ENCODE measurements at places on chromosomes 16 and 17.

DNA sequence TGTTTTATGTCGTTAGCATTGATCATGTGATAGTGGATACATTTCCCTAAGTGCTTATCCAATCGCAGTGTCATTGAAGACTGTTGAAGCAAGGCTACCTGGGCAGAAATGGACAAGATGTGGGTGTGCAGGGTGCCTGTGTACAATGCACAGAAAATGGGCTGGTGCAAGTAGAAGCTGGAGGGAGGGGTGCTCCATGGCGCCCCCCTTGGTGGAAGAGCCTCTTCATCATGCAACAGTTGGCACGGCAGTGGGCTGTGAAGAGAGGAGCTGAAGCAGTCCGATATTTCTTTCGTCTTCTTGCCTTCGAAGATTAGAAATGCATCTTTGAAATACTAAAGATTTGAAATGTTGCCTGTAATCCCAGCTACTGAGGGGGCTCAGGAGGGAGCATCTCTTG is 100.5 kb downstream of the PLCG2 start:
- DNase-seq: no peak

GRCh38 chr16:13969711-13970110 is 49.8 kb downstream of the ERCC4 start:
- no peak for DNase-seq

DNA sequence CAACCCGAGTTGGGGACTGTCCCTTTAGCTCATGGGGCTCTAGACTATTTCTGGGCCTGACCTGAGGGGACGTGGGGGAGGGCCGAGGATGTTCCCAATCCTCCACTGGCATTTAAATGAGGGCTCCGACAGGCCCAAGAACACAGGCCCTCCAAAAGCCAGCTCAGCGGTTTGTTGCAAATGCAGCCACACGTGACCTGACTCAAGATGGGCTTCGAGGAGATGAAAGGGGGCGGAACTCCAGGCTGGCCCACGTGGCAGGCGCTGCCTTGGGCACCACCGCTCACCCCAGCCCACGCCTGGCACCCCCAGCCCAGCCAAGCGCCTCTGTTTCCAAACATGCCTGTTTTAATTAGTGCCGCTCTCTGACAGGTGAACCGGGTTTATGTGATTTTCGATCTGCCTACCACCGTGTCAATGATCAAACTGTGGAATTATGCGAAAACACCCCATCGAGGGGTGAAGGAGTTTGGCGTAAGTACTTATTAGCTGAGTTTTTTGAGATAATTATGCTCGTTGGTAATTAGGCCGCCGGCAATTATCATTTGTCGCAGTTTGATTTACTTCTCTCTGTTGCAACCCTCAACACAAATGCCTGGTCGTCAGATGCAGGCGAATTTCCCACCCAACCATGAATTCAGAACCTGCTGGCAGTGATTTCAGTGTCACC is 226.7 kb downstream of the KATNIP start:
- DNase-seq: no peak

DNA sequence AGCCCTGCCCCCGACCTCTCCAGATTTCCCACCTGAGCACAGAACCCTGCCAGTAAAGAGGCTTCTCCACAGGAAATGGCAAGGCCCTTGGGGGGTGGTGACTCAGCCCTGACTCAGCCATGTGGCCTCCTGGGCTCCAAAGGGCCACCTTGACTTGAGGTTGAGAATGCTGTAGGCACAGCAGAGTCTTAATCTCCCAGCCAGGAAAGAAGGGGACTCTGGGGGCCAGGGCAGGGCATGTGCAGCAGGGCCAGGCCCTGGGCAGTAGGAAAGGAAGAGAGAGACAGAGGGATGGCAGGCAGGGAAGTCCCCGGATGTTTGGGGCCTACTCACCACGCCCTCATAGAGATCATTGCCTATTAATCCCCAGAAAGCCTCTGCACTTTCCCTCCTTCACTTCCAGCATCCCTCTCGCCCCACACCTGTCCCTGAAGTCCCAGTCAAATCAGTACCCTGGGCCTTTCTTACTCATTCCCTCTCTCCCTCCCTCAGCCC is 4.8 kb upstream of the ITGA3 start:
- no peak for DNase-seq

DNA sequence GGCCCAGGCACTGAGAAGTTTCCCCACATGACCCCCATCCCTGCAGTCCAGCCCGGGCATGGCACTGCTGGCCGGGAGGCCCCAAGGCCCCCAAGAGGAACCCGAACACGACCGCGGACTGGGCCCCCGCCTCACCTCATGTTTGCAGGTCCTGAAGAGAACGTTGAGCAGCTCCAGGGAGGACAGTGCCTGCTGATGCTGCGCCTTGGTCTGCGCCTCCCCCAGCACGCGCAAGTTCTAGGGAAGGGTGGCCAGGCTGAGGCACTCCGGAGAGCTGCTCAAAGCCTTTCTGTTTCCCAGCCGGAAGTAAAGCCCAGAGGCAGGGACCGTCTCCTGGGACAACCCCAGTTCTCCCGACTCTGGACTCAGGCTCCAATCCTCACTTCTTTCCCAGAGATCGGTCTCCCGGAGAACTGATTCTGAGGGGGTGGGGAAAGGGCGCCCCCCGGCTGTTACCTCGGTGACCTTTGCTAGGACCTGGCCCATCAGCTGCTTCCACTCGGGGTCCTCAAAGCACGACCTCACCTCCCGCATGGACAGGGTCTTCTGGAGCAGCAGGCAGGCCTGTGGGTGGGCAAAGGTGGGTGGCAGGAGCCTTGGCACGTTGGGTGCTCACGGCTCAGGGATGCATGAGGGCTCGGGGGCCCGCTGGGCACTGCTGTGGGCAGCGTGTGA is 13.7 kb downstream of the MYBBP1A start:
- DNase-seq: no peak

GRCh38 chr17:42133461-42134041 is 10.9 kb downstream of the HSPB9 start:
- no peak for DNase-seq

- no peak for DNase-seq
Observed at GRCh38 chr17:17896746-17897145, 60.0 kb upstream of the SREBF1 start.

GRCh38 chr16:75351183-75351582 is 82.1 kb downstream of the CFDP1 start:
- DNase-seq: peak; percentile 24

DNA sequence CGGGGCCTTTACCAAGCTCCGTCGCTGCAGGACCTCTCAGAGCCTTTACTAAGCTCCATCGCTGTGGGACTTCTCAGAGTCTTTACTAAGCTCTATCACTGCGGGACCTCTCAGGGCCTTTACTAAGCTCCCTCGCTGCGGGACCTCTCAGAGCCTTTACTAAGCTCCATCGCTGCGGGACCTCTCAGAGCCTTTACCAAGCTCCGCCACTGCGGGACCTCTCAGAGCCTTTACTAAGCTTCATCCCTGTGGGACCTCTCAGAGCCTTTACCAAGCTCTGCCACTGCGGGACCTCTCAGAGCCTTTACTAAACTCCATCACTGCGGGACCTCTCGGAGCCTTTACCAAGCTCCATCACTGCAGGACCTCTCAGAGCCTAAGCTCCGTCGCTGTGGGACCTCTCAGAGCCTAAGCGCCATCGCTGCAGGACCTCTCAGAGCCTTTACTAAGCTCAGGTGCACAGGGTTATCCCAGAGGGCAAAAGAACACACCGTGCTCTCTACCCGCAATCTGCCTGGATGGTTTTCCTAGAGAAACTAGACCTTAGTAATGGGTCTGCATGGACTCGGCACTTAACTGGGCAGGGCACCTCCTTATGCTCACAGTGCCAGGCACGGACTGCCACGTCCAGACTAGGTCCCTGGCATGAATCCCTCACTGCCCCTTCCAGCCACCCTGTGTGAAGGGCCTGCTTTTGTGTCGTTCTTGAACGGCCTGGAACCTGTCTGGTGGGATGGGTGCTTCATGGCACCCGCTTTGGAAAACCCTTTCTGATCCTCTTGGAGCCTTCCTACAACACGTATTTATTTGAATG is 69.2 kb upstream of the DOC2B start:
- no peak for DNase-seq

DNA sequence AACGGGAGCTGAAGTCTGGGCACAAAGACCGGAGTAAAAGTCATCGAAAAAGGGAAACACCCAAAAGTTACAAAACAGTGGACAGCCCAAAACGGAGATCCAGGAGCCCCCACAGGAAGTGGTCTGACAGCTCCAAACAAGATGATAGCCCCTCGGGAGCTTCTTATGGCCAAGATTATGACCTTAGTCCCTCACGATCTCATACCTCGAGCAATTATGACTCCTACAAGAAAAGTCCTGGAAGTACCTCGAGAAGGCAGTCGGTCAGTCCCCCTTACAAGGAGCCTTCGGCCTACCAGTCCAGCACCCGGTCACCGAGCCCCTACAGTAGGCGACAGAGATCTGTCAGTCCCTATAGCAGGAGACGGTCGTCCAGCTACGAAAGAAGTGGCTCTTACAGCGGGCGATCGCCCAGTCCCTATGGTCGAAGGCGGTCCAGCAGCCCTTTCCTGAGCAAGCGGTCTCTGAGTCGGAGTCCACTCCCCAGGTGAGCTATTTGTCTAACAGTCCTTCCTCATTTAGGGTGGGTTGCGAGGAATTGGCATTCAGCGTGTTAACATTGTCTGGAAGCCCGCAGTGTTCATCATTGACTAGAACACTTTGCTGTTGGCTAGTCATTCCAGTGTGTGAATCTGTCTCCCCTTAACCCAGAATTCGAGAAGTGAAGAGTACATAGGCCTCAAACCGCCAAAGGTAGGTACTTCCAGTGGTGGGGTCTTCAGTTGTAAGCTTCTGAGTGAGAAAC is 1.5 kb downstream of the CDK12 start:
- DNase-seq: no peak

DNA sequence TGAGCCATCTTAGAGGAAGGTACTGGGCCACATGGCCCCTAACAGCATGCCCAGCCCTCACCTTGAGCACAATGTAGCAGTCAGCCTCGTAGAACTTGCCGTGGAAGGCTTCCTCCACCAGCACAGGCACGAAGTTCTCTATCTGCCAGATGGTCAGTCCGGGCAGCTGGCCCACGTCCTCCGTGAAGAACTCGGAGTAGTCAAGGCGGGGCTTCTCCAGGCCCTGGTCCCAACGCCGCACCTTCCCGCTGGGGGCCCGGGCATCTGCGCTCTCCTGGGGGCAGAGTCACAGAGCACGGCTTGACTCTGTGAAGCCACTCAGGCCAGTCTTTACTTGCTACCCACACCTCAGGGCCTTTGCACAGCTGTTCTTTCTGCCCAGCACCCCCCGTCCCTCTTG is 7.3 kb downstream of the FLII start:
- DNase-seq: no peak

DNA sequence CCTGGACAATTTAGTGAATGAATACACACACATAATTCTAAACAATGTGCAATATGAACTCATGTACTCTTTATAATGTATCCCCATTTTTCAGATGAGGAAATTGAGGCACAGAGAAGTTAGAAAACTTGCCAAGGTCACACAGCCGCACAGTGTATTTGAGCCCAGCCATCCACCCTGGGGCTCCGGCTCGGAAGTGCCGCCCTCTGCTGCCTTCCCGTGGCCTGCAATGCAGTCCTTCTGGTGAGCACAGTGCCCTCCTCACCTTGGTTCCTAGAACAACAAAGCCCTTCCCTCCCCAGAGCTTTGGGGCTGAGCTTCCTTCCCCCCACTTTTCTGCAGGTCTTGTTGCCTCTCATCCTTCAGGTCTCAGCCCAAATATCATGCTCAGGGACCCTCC is 63.7 kb downstream of the C16orf78 start:
- DNase-seq: no peak

- DNase-seq: no peak
Observed at GRCh38 chr17:9421525-9421924, 154.1 kb downstream of the STX8 start.

GRCh38 chr16:70428178-70428998 is 10.5 kb downstream of the ST3GAL2 start:
- DNase-seq: peak; percentile 54

GRCh38 chr17:14068542-14069250 is 608 bp upstream of the COX10 start:
- no peak for DNase-seq

DNA sequence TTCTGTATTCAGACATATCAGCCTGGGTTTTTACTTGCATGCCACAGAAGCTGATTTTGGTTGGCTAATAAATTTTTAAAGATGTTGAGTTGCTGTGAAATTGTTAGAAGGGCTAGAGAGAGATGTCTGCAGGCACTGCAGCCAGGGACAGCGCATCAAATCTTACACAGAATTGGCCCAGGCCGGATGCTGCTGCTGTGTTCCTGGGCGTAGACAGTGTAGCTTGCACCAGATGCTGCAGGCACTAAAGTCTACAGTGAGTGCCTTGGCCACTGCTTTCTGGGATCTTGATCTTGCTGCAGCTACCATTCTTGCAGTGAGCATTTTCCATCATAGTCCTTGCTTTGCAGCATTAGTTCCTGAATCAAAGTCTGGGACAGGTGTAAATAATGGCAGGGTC is 169.9 kb downstream of the SPECC1 start:
- no peak for DNase-seq

- DNase-seq: no peak
Observed at GRCh38 chr17:2302778-2303203, 794 bp downstream of the SMG6 start.

GRCh38 chr16:81107511-81107910 is 11.3 kb upstream of the GCSH start:
- DNase-seq: no peak

DNA sequence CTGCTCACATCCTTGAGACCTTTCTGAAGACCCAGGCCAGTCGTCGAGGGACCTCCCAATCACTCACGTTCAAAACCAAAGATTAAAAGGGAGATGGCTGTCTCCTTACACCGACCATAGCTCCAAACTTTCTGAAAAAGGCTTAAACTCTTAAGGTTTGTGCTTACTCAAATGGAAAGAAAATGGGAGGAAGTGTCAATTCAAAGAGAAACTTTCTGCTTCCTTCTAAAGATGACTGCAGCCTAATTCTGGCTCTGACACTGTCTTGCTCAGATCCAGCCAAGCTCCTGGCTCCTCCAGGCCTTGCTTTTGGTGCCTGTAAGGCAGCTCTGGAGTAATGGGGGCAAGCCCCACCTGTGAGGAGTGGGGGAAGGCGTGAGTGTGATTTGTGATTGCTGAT is 54.9 kb upstream of the WSB1 start:
- no peak for DNase-seq

- DNase-seq: no peak
Observed at GRCh38 chr17:22511431-22511830, 819.1 kb downstream of the KCNJ18 start.

- DNase-seq: no peak
Observed at GRCh38 chr16:56797861-56798260, 67.1 kb upstream of the SLC12A3 start.

- DNase-seq: no peak
Observed at GRCh38 chr17:81250286-81251093, 11.4 kb downstream of the NDUFAF8 start.

DNA sequence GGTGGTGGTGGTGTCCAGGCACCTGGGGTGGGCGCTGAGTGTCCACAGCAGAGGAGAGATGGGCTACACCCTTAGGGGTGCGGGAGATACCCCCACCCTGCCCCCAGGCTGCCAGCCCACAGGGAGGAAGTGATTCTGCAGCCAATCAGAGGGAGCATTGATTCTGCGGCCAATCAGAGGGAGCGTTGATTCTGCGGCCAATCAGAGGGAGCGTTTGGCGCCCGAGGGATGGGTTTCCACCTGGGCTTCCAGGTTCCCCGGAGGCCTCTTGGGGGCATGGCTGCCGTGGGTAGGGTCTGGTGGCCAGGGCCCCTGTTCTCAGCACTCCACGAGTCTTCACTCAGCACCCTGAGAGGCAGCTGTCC is 28.2 kb upstream of the ACSF3 start:
- no peak for DNase-seq

GRCh38 chr16:30567991-30568638 is 3.4 kb downstream of the ZNF688 start:
- DNase-seq: peak; percentile 23
